ENCODE measurements at places on chromosomes 7 and 10.

DNA sequence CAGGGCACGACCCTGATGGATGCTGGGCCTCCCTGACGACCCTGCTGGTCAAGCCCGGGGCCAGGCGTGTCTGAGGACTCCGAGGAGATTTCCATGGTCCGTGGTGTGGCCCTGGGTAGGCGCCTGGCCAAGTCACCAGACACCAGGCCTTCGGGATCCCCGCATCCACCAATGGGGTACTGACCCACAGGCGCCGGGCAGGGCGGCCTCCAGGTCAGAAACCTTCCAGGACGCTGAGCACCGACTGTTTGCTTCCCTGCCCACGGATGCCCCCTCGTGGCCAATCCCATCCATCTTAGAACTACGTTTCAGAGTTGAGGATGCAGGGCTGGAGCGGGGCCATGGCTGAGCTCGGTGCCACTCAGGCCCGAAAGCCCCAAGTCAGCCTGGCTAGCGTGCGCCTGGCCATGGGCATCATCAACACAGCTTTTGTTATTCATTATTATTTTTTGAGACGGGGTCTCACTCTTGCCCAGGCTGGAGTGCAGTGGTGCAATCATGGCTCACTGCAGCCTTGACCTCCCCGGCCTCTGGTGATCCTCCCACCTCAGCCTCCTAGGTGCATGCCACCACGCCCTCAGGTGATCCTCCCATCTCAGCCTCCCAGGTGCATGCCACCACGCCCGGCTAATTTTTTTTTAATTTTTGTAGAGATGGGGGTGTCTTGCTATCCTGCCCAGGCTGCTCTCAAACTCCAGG is 7.1 kb upstream of the AMZ1 start:
- peak; percentile 85 for DNase-seq

- DNase-seq: no peak
These were observed 32.1 kb downstream of the LRRC27 start for GRCh38 chr10:132363921-132364593.

GRCh38 chr7:10718768-10719167 is 254.9 kb upstream of the PHF14 start:
- DNase-seq: no peak

GRCh38 chr7:138569418-138569817 is 109.4 kb downstream of the TRIM24 start:
- DNase-seq: no peak

DNA sequence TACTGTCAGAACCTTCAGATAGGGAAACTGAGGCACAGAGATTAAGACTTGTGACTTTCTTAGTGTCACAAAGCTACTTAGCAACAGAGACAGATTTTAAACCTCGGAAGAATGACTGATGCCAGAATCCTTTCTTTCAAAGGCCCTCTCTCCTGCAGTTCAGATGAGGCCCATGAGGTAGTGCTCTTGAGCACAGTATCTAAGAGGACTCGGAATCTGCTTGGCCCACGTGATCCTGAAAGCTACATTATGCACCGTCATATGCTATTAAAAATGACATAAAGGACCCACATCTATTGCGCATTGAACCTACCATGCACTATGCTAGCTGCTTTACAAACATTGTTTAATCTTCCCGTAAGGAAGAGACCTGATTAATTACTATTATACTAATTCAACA is 355.9 kb downstream of the SFMBT2 start:
- DNase-seq: no peak

GRCh38 chr10:70303730-70304129 is 19.9 kb upstream of the NPFFR1 start:
- DNase-seq: no peak

DNA sequence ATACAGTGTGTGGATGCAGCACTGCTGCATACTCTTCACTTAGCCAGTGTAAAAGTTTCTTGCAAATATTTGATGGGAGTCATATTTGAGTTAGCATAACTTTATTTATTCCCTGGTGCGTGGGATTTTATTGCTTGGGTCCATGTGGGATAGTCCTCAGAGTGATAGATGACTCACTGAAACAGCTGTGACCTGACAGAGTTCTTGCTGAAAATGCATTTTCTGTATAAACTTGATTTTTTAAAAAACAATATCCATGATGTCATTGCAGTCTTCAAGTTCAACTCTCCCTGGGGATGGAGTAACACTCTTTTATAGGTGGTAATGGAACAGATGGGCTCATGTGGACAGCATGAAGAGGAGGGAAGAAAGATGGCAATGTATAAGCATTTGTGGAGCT is 310.0 kb downstream of the PPP1R3A start:
- DNase-seq: no peak

GRCh38 chr10:60162631-60163030 is 227.0 kb downstream of the ANK3 start:
- no peak for DNase-seq

DNA sequence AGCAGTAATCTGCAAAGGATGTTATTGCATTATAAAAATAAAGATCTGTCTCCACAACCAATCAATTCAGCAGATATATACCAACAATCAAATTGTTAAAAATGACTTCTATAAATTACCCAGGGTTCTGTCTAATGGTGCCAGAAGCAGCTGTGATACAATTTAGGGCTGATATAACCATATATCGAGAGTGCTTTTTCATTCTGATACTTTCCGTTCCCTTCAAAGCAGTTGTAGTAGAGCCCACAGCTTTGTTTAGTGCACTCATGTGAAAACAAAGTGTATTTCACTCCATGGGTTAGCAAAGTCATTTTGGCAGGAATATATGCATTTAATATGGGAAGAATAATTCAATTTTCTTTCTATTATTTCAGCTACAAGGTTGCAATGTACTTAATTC is 83.1 kb upstream of the CHCHD3 start:
- DNase-seq: no peak

DNA sequence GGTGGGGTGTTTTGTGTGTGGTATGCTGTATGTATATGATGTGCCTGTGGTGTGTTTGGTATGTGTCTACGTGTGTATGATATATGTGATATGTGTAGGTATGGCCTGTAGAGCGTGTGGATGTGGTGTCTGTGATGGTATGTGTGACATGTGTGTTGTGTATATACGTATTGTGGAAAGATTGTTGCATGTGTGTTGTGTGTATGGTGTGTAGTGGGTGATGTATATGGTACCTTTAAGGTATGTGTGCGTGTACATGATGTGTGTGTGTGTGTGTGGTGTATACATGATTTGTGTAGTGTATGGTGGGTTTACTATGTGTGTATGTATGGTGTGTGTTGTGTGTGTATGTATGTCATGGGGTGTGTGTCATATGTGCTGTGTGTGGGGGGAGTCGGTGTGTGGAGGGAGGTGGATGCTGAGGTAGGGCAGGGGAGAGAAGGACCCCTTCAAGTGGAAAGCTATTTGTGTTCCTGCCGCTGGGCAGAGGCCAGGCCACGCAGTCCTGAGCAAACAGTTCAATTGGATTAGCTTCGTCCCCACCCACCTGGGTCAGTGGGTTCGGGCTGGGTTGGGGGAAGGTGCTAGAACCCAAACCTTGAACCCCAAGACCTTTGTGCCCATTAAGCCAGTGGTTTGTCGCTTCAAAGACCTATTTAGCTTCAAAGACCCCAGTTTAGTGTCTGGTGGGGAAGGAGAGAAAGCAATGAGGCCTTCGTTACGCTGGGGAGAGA is 1.9 kb upstream of the TRPV6 start:
- no peak for DNase-seq

DNA sequence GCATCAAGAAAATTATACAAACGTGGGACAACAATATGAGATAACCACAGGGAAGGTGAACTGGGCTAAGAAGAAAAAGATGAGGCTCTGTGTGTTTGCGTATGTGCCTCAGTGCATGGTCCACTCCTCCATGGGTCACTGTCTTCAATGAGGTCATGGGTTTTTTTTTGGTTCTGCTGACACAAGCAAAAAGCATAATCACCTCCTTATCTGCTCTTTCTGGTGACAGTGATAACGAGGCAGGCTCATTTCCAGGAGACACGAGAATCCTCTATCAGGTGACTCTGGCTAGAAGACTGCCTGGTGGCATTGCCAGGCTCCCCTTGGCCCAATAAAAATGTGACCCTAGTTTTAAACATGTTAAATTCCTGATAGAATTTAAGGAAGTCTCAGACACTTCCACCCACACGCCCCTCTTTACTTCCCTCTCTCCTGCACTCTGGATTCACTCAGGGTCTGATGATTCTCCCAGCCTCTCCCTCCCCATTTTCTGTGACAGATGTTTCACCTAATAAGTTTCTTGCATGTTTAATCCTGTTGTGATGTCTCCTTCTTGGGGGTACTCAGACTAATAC is 35.3 kb upstream of the CDCA7L start:
- no peak for DNase-seq

GRCh38 chr7:42214060-42214679 is 22.8 kb downstream of the GLI3 start:
- no peak for DNase-seq

- no peak for DNase-seq
These were observed 18.4 kb downstream of the FAM241B start for GRCh38 chr10:69648461-69648860.

GRCh38 chr10:15781381-15781960 is 61.7 kb upstream of the ITGA8 start:
- DNase-seq: no peak

- DNase-seq: no peak
These were observed 319.2 kb downstream of the PARD3 start for GRCh38 chr10:34495938-34496337.

DNA sequence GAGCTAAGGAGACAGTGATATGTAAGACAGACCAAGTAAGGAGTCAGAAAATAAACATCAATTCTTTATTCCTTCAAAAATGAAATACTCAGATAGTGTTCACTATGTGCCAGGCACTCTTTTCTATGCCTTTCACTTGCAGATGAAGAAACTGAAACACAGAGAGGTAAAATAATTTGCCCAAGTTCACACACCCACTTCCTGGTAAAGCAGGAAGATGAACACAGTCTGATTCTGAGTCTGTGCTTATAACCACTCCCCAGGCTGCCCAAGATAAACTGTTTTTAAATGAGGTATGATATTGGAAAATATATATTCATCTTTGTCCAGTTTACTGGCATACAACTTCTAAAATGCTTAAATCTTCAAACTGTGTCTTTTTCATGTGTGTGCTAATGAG is 294.4 kb upstream of the NPVF start:
- no peak for DNase-seq

DNA sequence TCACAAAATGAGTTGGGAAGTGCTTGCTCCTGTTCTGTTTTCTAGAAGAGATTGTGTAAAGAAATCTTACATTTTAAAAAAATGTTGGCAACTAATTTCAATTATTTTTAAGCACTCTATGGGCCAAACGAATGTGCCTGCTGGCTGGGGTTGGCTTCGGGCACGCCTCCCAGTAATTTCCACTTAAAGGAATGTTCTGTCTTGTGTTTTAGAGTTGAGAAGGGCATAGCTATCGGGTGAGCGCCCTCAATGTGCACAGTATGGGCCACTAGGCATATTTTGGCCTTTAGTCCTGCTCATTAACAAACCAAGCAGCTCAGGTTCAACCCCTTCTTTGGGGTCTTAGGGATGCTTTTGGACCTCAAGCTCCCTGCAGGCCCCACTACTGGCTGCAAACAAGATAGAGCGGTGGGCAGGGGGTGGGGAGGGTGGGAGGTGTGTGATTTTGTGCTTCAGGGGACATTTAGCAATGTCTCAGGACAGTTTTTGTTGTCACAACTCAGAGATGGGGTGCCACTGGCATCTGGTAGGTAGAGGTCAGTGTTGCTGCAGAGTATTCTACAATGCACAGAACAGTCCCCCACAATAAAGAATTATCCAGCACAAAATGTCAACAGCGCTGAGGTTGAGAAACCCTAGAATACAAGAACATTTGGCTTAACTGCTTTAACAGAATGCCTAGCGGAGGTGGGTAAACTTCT is 40.7 kb downstream of the TACC2 start:
- DNase-seq: peak; percentile 30

DNA sequence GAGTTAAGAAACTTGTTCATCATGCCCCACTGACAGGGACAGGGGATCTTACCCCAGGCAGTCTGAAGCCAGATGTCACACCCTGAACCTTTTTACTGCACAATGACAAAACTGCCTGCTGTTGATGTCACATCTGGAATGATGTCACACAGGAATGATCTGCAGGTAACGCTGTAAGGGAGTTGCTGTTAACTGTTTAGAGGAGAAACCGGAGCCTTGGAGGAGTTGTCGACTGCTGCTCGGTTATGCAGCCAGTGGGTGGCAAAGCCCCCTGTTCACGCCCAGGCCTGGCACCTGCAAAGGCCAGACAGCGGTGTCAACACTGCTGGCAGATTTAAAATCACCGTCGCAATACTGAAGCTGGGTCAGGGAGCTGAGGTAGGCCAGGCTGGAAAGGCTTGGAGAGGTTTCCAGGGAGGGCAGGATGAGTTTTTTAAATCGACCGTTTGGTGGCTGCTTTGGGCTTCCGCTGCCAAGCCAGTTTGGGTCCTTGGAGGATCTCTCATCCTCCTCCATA is 10.0 kb upstream of the SLIT1 start:
- DNase-seq: no peak

DNA sequence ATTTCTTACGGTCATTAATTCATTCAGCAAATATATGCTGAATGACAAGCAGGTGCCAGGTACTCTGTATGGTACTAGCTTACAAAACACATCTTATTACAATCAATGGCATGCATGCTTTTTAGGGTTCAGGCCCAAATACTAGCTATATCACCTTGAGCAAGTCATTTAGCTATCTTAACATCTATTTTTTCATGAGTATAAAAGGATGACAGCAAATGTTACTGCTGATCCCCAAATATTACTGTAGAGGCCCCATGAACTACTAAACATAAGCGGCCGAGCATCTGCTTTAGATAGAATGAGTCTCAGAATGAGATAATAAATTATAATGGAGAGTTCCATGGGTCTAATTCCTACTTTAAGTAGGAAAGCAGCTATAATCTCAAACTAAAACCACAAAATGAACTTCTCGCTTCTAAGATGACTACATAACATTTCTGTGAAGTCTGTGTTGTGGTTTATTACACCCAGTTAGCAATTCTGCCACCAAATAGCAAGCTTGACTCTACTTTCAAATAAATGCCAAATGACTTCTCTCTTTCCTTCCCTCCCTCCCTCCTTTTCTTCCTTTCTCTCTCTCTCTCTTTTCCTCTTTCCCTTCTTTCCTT is 113.7 kb upstream of the LRRN3 start:
- no peak for DNase-seq
